T1000 (cell line): ENCODE measurements at places on chromosomes 3 and 15.

- DNase-seq: no peak
Observed at GRCh38 chr3:195001961-195002861, 268.7 kb downstream of the XXYLT1 start.

DNA sequence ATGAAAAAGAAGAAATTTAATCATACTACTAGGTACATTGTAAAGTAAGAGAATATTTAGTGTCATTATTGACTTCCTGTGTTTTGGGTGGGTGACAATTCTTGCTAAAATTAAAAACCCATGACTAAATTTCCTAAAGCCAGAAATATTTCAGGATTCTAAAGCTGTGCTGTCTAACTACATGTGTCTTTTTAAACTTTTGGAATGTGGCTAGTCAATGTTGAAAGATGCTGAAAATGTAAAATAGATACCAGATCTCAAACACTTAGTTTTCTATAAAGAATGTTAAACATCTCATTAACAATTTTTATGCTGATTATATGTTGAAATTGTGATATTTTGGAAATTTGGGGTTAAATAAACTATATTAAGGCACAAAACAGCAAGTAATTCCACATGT lies 308.9 kb upstream of the TMCO5A start:
- no peak for DNase-seq

DNA sequence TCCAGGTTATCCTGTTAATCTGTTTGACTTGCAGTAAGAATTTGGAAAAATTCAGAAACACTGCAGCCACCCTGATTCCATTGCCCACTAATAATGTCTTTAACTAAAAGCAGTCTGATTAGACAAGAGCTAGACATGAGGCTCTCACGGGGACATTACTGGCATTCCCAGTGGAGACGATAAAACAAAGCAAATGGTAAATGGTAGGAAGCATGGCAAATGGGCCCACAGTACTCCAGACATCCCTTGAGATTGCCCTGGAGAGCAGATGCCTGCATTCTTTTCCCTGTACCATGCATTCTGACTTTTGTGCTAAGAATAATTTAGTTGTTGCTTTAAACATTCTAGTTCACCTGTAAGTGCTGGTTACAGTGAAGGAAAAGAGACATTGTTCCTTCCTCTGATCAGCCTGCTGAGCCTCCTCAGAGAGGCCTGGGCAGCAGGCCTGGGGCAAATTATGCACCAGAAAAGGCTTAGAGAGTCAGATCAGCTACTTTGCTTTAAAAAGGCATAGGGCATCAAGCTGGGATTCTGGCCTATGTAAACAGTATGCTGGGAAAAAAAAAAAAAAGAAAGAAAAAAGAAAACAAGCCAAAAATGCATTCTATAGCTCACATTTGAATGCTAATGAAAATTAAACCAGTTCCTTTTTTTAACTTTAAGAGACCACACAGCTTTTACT lies 204.6 kb downstream of the GABRG3 start:
- DNase-seq: no peak

GRCh38 chr3:69941037-69941436 lies 58.5 kb upstream of the SAMMSON start:
- DNase-seq: no peak

DNA sequence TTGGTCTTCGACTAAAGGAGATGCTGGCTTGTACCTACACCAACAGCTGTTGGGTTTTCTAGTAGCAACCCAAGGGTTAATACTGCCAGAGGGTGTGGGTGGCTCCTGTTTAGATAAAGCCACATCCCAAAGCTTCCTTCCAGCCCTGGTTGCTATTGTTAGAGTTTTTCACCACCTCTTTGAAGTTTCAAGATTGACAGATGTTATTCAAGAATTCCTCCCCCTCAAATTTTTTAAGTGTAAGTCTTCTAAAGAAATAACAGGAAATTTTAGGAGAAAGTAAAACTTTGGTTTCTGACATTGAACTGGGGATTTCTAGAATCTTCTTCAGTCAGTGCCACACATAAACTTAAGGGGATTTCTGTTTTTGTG lies 60.9 kb downstream of the TGFBR2 start:
- DNase-seq: no peak

- DNase-seq: no peak
Observed at GRCh38 chr3:98395101-98395500, 4.6 kb downstream of the OR5K3 start.

GRCh38 chr3:62531981-62532380 lies 158.6 kb upstream of the FEZF2 start:
- no peak for DNase-seq

- no peak for DNase-seq
Observed at GRCh38 chr3:129621626-129622225, 15.2 kb upstream of the PLXND1 start.

DNA sequence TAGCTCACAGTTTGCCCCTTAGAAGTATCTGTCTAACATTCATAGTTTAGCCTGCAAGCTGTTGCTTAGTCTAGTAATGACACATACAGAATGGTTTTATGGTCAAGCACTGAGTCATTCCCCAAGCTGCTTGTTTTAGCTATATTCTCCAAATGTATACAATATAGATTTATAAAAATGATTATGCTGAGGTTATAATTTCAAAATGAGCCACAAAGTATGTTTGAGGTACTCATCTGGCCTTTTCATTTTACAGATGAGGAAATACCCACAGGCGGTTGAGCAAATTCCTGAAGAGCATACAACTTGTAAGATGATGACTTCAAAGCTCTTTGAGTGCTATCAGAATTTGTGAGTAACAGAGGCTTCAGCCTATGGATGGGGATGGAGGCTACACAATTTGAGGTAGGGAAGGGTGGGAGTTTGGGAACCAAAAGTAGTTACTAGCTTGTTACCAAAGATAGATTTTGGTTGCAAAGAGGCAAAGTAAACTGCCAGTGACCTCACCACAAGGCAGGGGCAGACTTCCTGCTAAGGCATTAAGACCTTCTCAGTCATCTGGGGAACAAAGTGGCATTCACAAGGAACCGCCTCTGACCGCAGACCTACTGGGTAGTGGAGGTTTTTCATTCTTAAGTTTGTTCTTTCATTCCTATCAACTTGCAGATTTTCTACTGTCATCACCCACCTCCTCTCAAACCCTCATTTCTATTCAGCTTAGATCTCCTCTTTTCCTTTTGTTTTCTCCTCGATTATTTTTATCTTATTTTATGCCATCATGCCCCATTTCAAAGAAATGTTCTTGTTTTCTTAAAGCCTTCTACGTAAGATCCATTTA lies 257.2 kb upstream of the NECTIN3 start:
- DNase-seq: peak; percentile 60

DNA sequence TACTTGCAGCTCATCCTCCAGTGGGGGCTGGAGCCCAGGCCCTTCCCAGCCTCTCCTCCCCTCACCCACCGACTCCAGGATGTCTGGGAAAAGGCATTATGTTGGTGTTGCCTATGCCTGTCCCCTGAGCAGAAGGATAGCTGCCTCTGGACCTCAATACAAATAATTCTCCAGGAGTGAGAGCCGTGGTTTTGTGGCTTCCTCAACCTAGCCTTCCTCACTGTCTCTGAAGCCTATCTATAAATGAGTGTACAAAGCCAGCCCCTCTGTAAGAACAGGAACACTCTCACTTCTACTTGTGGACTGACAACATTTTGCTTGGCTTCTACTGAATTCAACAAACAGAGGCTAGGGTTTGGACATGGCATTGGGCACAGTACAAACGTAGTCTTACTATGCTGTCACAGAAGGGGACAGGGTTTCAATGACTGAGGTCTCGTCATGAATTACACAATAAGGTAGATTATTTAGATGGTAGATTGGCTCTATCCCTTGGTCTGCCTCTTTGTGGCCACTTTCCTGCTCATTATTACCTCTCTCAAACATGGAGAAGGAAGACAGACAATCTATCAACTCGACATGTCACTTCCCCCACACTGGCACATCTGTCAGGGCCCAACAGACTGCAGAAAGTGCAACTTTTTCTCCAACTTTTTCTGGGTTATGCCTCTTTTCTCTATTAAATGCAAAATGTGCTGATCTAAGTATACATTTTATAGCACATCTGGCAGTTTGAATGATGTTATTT lies 82.8 kb upstream of the MEX3B start:
- DNase-seq: no peak

DNA sequence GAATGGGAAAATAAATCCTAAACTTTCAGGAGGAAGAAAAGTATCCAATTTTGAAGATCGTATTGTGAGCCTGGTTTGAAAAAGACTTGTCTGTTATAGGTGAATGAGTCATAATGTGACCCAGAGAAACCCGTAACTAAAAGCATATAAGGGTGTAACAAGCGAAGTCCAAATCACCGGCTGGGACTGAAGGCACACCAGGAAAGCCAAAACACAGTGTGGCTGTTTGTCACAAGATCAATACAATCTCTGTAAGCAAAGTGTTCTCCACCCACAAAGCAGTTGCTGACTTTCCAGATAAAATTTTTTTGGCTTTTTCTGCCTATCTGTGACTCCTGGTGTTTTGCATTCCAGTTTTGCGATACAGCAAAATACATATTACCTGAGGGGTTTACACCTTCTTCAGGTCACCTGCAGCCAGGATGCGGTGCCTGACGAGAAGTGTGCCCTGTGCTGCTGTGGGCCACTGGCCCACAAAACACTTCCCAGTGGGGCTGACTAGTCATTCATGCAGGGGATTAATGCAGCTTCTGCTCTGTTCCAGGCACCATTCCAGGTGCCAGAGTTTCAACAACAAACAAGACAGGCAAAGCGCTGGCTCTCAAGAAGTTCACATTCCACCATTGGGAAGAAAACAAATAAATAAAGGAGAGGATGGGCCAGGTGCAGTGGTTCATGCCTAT lies 14.4 kb downstream of the HES1 start:
- DNase-seq: no peak

GRCh38 chr3:8001307-8001706 lies 500.3 kb upstream of the LMCD1 start:
- no peak for DNase-seq

GRCh38 chr3:195838714-195839113 lies 27.0 kb upstream of the MUC4 start:
- no peak for DNase-seq

- no peak for DNase-seq
Observed at GRCh38 chr3:37259291-37259690, 84.9 kb upstream of the LRRFIP2 start.

DNA sequence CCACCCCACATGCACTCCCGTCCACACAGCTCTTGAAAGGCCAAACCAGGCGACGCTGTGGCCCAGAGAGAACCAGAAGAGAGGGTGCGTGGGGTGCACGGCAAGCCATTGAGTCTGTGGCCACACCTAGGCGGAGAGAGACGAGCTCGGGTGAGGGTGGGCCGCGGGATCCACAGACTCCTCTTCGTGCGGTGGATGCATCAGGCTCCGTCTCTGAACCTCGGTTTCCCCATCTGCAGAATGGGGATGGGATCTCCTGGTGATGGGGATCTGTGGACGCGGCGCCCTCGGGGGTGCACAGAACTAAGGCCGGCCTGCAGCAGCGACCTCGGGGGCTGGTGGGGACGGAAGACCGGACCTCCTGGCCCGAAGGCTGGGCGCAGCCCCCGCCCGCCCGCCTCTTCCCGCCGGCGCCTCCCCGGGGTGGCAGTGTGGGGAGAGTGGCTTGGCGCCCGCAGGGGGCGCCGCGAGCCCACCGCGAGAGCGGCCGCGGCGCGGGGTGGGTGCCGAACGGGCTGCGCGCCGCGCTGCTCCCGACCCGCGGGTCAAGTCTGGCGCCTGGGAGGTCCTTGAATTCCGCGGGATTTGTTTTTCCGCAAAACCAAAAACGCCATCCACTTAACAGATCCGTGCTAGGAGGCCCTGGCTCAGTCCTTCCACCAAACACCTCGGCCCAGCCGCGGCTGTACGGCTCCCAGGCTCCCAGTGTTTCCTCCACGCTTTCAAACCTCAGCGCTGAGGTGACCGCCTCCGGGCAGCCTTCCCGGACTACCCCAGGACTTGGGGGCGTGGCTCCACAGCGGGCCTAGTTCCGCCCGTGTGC lies 13.2 kb upstream of the ADPGK start:
- peak; percentile 16 for DNase-seq

GRCh38 chr3:49013738-49014660 lies 4.4 kb downstream of the DALRD3 start:
- no peak for DNase-seq

GRCh38 chr15:97522347-97522746 lies 438.2 kb upstream of the ARRDC4 start:
- no peak for DNase-seq

DNA sequence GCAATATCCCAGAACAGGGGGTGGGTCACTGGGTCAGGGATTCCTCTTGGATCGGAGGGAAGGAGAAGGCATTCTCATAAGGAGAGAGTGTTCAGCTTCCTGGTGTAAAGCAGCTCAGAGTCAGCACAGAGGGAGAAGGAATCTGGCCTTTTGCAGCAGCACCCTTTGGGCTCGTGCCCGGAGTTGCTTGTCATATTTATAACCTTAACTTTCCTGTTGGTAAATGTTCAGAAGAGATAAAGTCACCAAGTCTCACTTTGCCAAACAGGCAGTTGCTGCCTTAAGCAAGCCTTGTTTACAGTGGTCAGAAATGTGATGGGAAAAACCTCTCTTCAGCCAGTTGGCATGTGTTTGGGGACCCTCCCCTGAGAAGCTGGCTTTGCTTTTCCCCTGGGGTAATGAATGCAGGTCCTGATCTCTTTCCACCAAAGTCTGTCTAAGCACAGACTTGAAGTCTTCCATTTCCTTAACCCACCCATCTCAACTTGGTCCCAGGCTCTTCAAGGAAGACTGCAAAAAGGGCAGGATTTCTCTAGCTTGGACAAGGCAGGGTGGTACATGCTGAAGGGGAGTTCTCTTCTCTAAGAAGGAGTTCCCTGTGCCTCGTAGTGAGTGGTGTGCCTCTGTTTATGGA lies 206.9 kb upstream of the BHLHE40 start:
- no peak for DNase-seq

DNA sequence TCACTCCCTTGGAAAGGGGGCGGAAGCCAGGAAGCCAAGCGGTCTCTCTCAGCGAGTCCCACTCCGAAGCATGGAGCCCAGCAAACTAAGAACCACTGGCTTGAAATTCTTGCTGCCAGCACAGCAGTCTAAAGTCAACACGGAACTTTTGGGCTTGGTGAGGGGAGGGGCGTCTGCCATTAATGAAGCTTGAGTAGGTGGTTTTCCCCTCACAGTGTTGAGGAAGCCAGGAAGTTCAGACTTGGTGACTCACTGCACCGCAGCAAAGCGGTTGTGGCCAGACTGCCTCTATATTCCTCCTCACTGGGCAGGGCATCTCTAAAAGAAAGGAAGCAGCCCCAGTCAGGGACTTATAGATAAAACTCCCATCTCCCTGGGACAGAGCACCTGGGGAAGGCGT lies 665.4 kb upstream of the CBLB start:
- peak; percentile 54 for DNase-seq

GRCh38 chr15:39243396-39243795 lies 337.5 kb upstream of the THBS1 start:
- DNase-seq: no peak

DNA sequence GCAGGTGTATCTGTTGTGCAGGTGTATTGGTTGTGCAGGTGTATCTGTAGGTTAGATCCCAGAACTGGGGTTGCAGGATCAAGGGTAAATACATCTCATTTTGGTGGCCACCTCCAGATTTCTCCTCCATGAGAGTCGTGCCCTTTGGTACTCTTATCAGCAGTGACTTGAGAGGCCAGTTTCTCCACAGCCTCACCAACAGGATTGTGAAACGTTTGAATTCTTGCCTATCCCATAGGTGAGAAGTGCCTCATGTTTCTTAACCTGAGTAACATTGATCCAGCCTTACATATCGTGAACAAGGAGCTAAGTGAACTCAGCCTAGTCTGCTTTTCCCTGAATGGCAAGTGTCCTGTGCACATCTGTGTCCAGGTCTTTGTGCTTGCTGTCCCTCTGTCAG lies 55.4 kb downstream of the CMTM8 start:
- no peak for DNase-seq
